ENCODE measurements at places on chromosomes 3 and 15. TPM values are rescaled to one million over a fixed set of nuclear protein-coding genes. Genes with fewer than 3 reads are reported as not detected.

- DNase-seq: no peak
Measured at GRCh38 chr3:127107491-127108375, 85.2 kb upstream of the PRR23E start.

DNA sequence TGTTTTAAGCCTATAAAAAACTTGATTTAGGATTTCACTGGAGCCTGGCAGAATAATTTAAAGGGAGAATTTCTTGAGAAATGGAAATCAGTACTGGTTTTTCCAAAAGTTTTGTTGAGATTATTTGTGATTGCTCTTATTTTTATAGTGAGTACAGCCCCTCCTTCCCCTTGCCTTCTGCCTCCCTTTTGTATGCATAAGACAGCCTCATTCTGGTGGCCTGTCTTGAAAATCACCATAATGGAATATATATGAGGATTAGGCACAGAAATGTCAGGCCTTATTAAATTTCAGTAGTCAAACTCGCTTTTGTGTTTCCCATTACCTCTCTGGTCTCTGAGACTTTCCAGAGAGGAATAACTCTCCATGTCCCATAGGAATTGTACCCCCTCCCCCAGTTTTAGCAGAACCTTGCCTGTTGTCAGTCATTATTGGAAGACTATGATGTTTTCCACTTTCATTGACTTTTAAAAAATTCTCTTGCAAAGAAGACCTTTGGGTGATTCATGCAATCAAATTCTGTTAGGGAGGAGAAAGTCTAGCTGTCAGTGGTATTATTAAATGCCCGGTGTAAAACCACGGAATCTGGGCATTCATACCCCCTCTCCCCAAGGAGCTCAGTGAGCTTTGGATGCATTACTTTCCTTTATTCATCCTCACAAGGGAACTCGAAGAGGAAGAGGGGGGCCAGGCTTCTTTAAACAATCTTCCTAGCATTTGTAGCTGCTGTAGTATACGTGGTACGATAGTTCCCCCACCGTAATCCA lies 171.6 kb upstream of the TSC22D2 start:
- no peak for DNase-seq

DNA sequence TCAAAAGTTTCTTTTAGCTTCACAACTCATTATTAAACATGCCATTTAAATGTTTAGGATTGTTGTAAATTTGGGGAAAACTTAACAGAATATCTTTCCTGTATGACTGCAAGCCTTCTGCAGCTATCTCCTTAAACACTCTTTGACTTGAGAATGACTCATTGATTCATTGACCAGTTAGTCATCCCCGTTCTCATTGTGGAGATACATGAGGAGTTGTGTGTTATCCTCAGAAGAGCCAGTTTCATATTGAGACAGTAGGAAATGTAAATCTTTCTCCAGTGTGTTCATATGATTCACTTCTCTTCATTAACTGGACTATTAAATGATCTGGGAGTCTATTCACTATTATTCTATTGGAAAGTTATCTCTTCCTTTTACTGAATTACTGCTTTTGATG lies 83.0 kb downstream of the CRYGS start:
- no peak for DNase-seq

DNA sequence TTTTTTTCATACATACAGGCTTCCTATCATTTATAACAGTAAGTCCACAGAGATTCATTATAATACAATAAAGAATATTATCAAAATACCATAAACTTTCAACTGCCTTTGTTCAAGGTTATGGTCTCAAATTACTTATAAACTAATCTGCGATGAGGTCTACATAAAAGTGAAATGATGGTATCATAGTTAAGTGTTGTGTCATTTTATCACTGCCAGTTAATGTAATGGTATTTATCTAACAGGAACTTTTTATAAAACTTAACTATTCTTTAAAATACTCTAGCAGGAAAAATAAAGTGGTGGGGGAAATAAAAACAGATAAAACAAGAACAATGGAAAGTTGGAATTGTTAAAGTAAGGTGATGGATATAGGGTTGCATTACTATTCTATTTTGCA lies 153.1 kb downstream of the OSBPL10 start:
- no peak for DNase-seq

DNA sequence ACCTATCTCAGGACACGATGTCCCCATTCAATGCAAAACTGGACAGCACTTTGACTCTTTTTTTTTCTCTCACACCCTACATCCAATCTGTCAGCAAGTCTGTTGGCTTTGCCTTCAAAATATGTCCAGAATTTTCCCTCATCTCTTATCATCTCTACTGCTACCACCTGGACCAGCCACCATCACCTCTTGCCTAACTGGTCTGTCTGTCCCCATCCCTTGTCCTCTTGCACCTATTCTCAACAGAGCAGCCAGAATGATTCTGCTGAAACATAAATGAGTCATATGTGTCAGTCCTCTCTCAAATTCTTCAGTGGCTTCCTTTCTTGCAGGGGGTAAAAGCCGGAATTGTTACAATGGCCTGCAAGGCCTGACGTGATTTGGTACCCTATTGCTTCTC lies 105.8 kb downstream of the CYP19A1 start:
- DNase-seq: no peak

DNA sequence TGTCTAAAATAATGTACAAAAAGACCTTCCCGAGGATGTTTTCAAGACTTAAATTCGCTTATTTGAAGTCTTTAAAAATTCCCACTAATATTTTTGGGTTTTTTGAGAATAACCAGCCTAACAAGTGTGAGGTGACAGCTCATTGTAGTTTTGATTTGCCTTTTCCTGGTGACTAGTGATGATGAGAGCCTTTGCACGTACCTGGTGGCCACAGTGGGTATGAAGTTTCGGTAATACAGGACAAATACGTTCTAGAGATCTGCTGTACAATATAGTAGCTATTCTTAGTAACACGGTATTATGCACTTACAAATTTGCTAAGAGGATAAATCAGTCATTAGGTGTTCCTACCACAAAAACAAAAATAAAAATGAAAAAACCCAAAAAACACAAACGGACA lies 124.9 kb downstream of the GRM7 start:
- DNase-seq: no peak

GRCh38 chr3:67495751-67496150 lies 158.7 kb downstream of the SUCLG2 start:
- DNase-seq: peak; percentile 22

Gene CPNE4
- 0.20 TPM for total RNA-seq

Gene CLDN18
- total RNA-seq: 6.7 TPM

All from mucosa of gallbladder (tissue), 1 donor.